Upper lobe of right lung (tissue), 1 donor: ENCODE measurements at places on chromosomes 1 and 21. TPM values are rescaled to one million over a fixed set of nuclear protein-coding genes. Genes with fewer than 3 reads are reported as not detected.

TMEM167B gene
- 49.7 TPM for total RNA-seq

MCOLN3 gene
- 14.0 TPM for total RNA-seq

DNA sequence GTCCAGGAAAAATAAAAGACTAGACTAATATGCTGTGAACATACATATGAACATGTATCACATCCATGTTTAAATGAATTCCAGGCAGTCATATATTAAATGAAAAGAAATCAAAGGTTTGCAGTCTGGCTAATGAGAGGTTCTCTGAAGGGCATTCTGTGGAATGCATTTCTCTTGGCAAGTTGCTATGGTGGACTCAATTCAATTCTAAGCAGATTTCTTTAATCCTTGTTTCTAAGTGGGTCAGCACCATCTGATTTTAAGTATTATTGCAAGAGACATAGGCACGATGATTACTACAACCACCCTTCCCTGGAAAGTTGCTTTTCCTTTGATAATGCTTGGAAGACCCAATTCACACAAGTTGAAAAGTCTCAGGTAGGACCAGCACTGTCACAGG is 23.9 kb upstream of the ABCA4 start:
- H3K4me3 ChIP-seq: no peak overlapping the region
- no peaks in the 10 kb centered on the region for H3K36me3 ChIP-seq

GRCh38 chr1:156204686-156205085 is 8.1 kb upstream of the PMF1 start:
- no peak overlapping the region for H3K4me3 ChIP-seq
- H3K4me1 ChIP-seq: peaks cover 18% of the 10 kb centered on the region
- H3K27ac ChIP-seq: no peak overlapping the region
- no peaks in the 10 kb centered on the region for H3K27me3 ChIP-seq

GRCh38 chr1:160360227-160360695 is 6.6 kb upstream of the NHLH1 start:
- no peaks in the 10 kb centered on the region for H3K27me3 ChIP-seq
- H3K4me3 ChIP-seq: no peak overlapping the region
- no peak overlapping the region for H3K27ac ChIP-seq
- DNase-seq: no peak
- no peaks in the 10 kb centered on the region for H3K4me1 ChIP-seq

GRCh38 chr1:241332987-241333386 is 24.0 kb downstream of the RGS7 start:
- no peaks in the 10 kb centered on the region for H3K27me3 ChIP-seq
- H3K36me3 ChIP-seq: no peaks in the 10 kb centered on the region
- no peaks in the 10 kb centered on the region for H3K4me1 ChIP-seq
- DNase-seq: no peak

- no peak overlapping the region for H3K27ac ChIP-seq
- peaks cover 41% of the 10 kb centered on the region for H3K4me1 ChIP-seq
- H3K27me3 ChIP-seq: no peaks in the 10 kb centered on the region
- peaks cover 21% of the 10 kb centered on the region for H3K36me3 ChIP-seq
Measured at GRCh38 chr1:21258331-21259134, 31.7 kb downstream of the ECE1 start.

DNA sequence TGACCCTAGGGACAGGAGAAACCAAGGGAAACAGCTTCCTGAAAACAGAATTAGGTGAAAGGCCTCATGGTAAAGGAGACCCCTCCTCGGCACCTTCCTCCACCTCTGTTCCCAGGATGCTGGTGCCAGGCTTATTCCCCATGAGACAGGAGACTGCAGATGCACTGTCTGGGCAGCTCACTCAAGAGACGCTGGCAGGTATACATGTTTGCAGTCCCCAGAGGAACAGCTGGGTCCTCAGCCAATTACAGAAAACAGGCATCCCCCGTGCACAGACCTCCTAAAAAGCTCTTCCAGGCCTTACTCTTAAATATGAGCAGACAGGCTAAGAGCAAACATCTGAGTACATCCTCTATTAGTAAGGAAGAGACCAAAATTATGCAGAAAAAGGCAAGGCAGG is 6.5 kb downstream of the CCSAP start:
- no peak for DNase-seq
- H3K27ac ChIP-seq: no peak overlapping the region
- no peaks in the 10 kb centered on the region for H3K36me3 ChIP-seq
- peaks cover 3% of the 10 kb centered on the region for H3K4me1 ChIP-seq

- H3K4me1 ChIP-seq: no peaks in the 10 kb centered on the region
- no peak for DNase-seq
- no peaks in the 10 kb centered on the region for H3K27me3 ChIP-seq
- peak overlapping the region; percentile 24 for H3K27ac ChIP-seq
- H3K36me3 ChIP-seq: no peaks in the 10 kb centered on the region
Measured at GRCh38 chr1:196400478-196401451, 207.5 kb downstream of the KCNT2 start.

- peaks cover 47% of the 10 kb centered on the region for H3K36me3 ChIP-seq
- H3K4me3 ChIP-seq: no peak overlapping the region
- no peaks in the 10 kb centered on the region for H3K4me1 ChIP-seq
- H3K27me3 ChIP-seq: no peaks in the 10 kb centered on the region
- H3K27ac ChIP-seq: no peak overlapping the region
Measured at GRCh38 chr1:236865818-236866155, 70.7 kb downstream of the MTR start.

GRCh38 chr1:179921981-179922872 is 32.4 kb upstream of the CEP350 start:
- peaks cover 30% of the 10 kb centered on the region for H3K36me3 ChIP-seq
- no peak overlapping the region for H3K27ac ChIP-seq
